Left renal cortex interstitium (tissue), 4 donors: ENCODE measurements at places on chromosomes 5 and 9. TPM values are rescaled to one million over a fixed set of nuclear protein-coding genes. Genes with fewer than 3 reads are reported as not detected.

DNA sequence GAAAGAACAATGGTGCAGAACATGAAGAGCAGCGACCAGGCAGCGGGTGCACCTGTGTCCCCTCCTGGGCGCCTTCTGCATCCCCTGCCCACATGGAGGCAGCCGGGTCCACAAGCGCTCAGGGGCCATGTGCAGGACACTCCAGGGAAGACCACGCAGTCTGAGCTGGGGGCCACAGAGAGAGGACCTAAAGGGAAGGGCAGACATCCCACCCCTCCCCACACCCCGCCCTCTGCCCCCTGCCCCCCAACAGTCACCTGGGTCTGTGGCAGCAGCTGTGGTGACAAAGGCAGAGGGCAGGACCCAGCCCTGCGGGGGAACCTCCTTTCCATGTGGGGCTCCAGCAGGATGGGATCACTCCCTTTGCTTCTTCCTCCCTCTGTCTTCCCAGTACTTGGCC is 805.7 kb downstream of the CDH9 start:
- no peak for DNase-seq

GRCh38 chr5:16994565-16994964 is 58.5 kb upstream of the MYO10 start:
- no peak for DNase-seq

DNA sequence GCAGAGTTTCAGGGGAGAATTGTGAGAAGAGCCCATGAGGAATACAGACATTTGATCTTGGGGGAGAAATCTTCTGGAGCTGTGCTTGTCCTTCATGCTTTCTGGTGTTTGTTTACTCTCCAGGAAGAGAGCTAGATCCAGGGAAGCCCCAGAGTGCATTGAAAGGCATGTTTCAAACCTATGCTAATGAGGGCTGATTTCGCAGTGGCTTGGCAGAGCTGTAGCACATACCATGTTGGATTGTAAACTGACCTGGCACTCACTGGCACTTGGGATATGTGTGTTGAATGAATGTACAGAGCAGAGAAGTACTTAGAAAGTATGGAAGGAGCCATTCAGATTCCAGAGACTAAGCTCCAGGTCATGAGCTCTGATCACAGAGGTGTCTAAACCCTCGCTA is 30.9 kb downstream of the TNFSF8 start:
- no peak for DNase-seq

DNA sequence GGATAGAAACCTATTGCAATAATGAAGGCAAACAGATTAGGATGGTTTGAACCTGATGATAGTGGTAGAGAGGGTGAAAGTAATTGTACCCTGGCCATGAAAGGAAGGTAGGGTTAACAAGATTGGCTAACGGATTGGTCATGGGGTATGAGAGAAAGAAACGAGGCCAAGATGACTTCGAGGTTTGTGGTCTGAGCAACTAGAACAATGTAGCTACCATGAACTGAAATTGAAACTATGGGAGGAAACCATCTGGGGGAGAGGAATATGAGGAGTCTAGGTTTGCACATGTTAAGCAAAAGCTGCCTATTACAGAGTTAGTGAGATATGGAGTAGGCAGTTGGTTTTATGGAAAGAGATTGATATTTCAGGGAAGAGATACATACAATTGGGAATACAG is 406.0 kb downstream of the PRELID2 start:
- no peak for DNase-seq

GRCh38 chr5:120358949-120359348 is 105.2 kb upstream of the PRR16 start:
- DNase-seq = no peak

DNA sequence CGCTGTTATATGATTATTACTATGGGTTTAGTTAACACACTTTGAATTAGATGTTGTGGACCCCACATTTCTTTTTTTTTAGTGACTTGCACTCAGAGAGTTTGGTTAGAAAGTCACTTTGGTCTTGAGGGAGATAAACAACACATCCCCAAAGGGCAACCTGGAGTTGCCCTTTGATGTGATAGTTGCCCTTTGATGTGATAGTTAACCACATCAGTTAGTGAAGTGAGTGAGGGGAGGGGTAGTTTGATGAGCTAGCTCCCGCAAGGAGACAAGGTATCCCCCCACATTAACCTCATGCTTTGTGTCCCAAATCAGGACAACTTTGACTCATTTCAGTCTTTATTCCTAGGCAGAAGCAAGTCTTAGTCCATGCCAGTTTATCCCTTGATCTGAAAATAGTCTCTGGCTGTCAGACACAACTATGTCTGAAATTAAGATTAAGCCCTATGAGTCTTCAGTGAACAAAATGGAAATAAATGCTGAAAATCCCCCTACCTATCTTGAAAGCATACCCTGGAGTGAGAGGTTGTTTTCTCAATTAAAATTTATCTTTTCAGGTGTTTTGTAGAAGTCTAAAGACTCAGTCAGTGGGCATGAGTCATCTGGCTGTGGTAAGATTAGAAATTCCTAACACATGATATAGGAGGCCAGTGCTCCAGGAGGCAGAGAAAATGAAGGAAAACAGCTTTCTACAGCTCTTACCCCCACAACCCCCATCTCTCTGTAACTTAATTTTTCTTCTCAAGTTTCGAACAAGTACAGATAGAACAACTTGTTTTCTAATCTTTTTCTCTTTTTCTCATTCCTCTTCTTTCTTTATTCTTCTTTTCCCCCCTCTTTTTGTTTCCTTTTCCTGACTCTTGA is 208.9 kb upstream of the DMRTA1 start:
- no peak for DNase-seq

GRCh38 chr9:134650431-134651190 is 9.0 kb downstream of the COL5A1 start:
- DNase-seq = no peak

- DNase-seq = no peak
These were observed 10.2 kb downstream of the SLC6A18 start for GRCh38 chr5:1235379-1235778.

GRCh38 chr9:121289026-121289771 is 21.2 kb downstream of the GSN start:
- no peak for DNase-seq

DNA sequence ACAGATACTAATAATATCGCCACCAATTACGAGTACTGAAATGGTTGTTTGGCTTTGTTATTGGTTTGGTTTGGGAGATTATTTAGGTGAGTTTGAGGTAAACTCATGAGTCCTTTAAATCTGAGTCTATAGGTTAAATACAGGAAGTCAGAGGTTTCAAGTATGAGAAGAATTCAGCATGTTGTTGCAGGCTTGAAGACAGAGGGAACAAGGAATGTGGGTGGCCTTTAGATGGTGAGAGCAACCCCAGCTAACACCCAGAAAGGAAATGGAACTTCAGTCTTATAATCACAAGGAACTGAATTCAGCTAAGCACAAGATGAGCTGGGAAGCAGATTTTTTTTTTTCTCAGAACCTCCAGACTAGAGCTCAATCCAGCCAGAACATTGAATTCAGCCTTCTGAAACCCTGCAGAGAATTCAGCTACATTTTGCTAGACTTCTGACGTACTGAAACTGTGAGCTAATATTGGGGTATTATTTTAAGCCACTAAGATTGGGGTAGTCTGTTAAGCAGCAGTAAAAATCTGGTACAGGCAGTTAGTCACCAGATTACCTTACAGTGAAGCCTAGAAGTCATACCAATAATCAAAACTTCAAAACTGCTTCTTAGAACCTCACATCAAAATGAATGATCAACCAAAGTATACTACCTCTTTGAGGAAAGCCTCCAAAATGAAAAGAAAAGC is 216.0 kb upstream of the PUM3 start:
- DNase-seq = no peak

- DNase-seq = no peak
These were observed 3.0 kb downstream of the FLT4 start for GRCh38 chr5:180646289-180646962.

DNA sequence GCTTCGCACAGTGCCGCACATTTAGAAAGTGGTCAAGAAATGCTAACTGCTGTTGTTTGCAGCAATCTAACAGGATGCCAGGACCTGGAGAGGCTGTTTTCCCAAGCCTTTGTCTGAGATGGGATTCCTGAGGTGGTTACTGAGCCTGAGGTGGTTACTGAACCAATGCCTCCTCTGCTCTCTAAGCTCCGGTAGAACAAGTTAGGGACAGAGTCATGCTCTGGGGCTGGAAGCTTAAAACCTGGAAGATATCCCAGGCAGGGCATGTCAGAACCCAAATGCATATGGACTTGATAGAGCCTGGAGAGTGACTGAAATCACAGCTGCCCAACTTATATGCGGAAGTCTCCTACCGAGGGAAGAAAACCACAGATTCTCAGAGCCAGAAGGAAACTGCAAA is 46.5 kb upstream of the FAT2 start:
- DNase-seq = no peak

GRCh38 chr9:100674419-100675122 is 96.7 kb downstream of the CAVIN4 start:
- DNase-seq = no peak

GRCh38 chr5:171093598-171093997 is 215.4 kb upstream of the TLX3 start:
- DNase-seq = no peak

DNA sequence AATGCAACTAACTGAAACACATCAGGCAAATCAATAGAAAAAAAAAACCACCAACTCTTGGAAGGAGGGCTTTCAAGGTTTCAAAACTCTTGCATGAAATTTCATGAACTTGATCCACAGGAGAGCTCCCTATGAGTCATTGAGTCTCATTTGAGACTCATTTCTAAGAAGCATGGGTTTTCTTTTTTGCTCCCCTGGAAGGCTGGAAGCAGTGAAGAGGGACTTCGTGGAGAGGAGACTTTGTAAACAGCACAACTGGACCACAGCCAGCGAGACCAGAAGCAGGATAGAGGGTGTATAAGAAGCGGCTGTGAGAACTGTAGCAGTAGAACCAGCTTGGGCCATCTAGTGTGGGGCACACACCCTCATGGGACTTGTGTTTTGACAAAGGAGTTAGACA is 41.2 kb upstream of the RAPGEF1 start:
- no peak for DNase-seq

GRCh38 chr5:6158974-6159831 is 219.1 kb downstream of the MED10 start:
- DNase-seq = no peak

GRCh38 chr5:32160228-32160627 is 13.9 kb downstream of the GOLPH3 start:
- no peak for DNase-seq

DNA sequence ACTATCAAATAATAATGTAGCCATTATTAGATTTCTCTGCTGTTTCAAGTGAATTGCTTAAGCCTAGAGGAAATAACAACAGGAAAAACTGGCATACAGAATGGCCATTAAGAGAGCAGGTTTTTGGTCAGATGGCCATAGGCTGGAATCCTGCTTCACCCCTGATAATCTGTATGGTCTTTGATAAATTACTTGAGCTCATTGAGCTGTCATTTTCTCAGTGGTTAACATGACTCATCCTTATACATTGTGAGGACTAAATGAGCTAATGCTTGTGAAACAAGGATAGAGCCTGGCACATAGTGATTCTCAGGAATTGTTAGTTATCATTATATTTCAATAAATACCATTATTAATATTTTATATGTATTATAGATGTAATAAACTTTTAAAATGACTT is 516.5 kb downstream of the KIF4B start:
- DNase-seq = no peak

GRCh38 chr5:95949810-95950209 is 11.8 kb downstream of the ELL2 start:
- DNase-seq = no peak

DNA sequence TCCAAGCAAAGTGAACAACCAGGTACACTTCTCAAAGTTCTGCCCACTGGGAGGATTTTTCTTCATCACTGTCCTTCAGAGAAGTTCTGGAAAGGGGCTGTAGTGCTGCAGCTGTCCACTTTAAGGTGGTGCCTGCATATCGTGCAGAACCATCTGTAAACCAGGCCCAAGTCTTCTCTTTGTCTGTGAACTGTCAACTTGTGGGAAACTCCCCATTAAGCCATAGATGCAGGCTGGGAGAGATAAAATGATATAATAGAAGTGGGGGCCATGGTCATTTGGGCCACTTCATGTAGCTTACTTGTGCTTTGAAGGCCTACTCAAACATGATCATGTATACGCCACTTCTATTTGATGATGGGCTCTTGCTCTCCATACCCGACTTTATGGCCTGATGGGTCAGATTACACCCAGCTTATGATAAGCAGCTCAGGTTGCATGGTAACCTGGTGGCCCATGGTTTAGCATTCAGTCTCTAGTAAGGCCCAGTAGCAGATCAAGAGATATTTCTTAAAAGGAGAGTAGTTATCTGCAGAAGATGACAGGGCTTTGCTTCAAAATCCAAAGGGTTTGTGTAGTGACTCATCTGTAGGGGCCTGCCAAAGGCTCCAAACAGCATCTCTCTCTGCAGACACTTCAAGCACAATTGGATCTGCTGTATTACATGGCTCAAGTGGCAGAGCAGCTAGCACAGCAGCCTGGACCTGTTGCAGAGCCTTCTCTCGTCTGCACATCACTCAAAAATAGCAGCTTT is 15.7 kb upstream of the BTF3 start:
- no peak for DNase-seq

GRCh38 chr9:71670121-71670520 is 98.2 kb downstream of the CEMIP2 start:
- DNase-seq = no peak

GRCh38 chr5:149857499-149857898 is 87.1 kb downstream of the PDE6A start:
- no peak for DNase-seq

DNA sequence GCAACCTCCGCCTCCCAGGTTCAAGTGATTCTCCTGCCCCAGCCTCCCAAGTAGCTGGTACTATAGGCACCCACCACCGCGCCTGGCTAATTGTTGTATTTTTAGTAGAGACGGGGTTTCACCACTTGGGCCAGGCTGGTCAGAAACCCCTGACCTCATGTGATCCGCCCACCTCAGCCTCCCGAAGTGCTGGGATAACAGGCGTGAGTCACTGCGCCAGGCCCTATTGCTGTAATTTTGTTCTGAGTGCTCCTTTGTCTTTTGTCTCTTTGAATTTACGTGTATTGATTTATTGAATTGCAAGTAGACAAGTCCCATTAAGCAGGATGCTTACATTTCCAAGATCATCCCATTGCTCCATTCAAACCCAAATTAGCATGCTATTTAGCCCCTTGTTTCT is 186.7 kb downstream of the MSX2 start:
- no peak for DNase-seq

GRCh38 chr5:153039501-153039900 is 451.0 kb upstream of the GRIA1 start:
- no peak for DNase-seq

- DNase-seq = no peak
These were observed 9.1 kb downstream of the PRDM6 start for GRCh38 chr5:123097871-123098735.

- DNase-seq = no peak
These were observed 68.7 kb downstream of the RAB24 start for GRCh38 chr5:177234841-177235240.

FOXD4L5 gene
- polyA plus RNA-seq = 0.25 TPM

C5orf58 gene
- polyA plus RNA-seq = 0.49 TPM

SPINK7 gene
- polyA plus RNA-seq = 0.62 TPM

CER1 gene
- 1.8 TPM for polyA plus RNA-seq

ANKRD18A gene
- polyA plus RNA-seq = 5.4 TPM

ANKRD34B gene
- 0.25 TPM for polyA plus RNA-seq

FRRS1L gene
- 2.4 TPM for polyA plus RNA-seq

INSL4 gene
- not detected for polyA plus RNA-seq

NR2F1 gene
- polyA plus RNA-seq = 208 TPM

C1QTNF2 gene
- polyA plus RNA-seq = 2.4 TPM

CA9 gene
- polyA plus RNA-seq = 0.86 TPM

ANKRD31 gene
- polyA plus RNA-seq = 0.52 TPM

BTNL8 gene
- 0.51 TPM for polyA plus RNA-seq

SPATA31C2 gene
- polyA plus RNA-seq = 0.48 TPM

TPPP gene
- polyA plus RNA-seq = 4.3 TPM

IL9 gene
- not detected for polyA plus RNA-seq

FLT4 gene
- polyA plus RNA-seq = 35.3 TPM

AP3S1 gene
- polyA plus RNA-seq = 128 TPM

NCS1 gene
- 30.0 TPM for polyA plus RNA-seq

F2RL1 gene
- polyA plus RNA-seq = 38.2 TPM
